T-helper 2 cell treated with Interferon-gamma antibody and Interleukin-4, amounts not matched to agents 100 ng/mL and 5 ng/mL, for 36 hours (primary cell): ENCODE measurements at places on chromosomes 11 and 22. TPM values are rescaled to one million over a fixed set of nuclear protein-coding genes. Genes with fewer than 3 reads are reported as not detected.

Gene HBE1
- not detected in 2 replicates for total RNA-seq

Gene ANGPTL5
- not detected in 2 replicates for total RNA-seq

Gene MIF
- 1,011 TPM in 2 replicates for total RNA-seq

Gene APOA4
- total RNA-seq, result not detected in 2 replicates
